Placental pericyte (primary cell): ENCODE measurements at places on chromosomes 2 and 18. TPM values are rescaled to one million over a fixed set of nuclear protein-coding genes. Genes with fewer than 3 reads are reported as not detected.

The LAMA3 gene
- 0.88 and 1.7 TPM in 2 replicates for total RNA-seq

The HOXD8 gene
- total RNA-seq, result 6.3 TPM in 1 of 2 replicates, not detected in the other

The BOLL gene
- not detected in 2 replicates for total RNA-seq

The NIFK gene
- total RNA-seq, result 40.5 and 62.4 TPM in 2 replicates

The SIX3 gene
- total RNA-seq, result not detected in 2 replicates

The MROH2A gene
- total RNA-seq, result not detected in 2 replicates

The SP9 gene
- total RNA-seq, result 0.14 TPM in 1 of 2 replicates, not detected in the other

The ZNF532 gene
- 55.6 and 94.6 TPM in 2 replicates for total RNA-seq

The TEX44 gene
- total RNA-seq, result not detected in 2 replicates
